ENCODE measurements at places on chromosomes 5 and 9.

DNA sequence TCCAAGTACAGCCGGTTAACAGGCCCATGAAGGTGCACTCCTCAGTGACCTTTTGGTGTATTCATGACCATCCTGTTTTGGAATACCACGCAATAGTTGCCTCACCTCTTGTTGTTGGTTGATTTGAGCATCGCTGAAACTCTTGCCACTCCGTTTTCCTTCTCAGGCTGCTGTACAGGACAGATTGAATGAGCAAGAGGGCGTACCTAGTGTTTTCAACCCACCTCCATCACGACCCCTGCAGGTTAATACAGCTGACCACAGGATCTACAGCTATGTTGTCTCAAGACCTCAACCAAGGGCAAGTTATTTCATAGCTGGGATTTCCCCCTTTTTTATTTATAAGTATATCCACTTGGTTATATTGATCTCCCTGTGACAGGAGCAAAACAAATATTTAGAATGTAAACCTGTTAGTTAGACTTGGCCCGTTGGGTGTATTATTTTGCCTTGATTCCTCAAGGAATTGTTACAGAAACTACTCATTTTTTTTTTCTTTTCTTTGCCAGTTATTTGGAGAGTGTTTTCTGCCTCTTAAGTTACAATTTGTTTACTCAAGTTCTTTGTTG lies 38.1 kb downstream of the FAF2 start:
- DNase-seq: no peak

DNA sequence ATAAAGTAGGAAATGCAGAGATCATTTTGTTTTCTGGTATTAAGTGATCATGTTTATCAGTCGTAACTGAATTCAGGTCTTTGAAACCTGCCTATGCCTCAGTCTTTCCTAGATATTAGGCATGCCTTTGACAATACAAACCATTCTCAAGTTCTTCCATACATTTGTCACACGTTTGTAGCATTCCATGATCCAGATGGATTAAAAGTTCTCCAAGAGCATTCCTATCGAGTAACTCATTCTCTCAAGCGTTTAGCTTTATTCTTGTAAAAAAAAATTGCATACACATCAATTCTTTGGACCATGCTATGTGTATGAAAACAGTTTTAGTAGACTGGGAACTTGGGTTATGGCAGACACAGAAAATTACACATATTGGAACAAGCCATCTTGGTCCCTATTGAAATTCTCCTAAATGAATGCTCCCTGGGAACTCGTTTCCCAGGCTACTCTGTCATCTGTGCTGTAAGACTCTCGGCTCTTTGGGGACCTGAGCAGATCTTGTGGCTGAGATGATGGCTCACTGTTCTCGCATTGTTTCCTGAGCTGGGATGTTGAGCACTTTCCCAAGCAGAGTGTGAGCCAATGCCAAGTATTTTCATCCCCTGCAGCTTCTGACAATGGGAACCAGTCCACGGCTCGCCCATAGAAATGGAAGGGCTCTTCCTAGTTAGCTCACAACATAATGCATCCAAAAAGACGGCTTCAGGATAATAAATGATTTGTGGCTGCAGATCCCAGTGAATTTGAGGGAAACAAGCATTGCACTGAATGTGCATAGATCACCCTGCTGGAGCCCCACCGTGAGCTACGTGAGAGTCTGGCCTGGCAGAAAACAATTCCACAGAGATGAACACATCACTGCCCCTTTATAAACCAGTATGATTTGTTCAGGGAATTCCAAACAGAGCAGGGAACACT lies 230.2 kb downstream of the IRX1 start:
- DNase-seq: no peak

GRCh38 chr5:132816554-132816953 lies 3.5 kb downstream of the SOWAHA start:
- no peak for DNase-seq

DNA sequence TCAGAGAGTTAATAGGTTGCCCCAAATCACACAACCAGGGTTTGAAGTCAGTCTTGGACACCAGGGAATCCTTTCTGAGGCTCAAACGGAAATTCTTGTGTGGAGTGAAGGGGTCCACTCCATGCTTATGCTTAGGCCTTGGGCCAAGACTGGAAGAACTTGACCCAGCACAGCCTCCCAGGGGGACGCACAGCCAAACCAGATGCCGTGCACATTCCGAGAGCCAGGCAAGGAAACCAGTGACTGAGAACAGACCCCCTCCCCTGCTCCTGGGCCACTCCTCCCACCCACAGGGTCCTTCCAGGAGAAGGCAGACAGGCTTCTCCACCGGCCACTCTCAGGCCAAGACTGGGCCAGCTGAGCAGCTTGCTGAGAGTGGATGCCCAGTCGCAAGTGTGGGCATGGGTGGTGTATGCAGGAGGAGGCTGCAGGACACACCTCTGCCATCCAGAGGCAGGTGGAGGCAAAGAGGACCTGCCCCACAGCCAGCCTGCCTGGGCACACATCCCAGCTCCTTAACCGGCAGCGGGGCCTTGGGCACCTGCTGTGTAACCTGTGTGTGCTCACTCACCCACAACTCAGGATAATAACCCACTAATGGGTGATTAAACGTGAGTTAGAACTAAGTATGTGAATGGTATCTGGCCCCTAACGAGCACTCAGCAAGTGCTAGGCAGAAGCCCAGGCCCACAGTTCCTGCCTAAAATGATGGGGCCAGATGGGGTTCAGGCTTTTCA lies 38.0 kb downstream of the NIPAL4 start:
- no peak for DNase-seq

DNA sequence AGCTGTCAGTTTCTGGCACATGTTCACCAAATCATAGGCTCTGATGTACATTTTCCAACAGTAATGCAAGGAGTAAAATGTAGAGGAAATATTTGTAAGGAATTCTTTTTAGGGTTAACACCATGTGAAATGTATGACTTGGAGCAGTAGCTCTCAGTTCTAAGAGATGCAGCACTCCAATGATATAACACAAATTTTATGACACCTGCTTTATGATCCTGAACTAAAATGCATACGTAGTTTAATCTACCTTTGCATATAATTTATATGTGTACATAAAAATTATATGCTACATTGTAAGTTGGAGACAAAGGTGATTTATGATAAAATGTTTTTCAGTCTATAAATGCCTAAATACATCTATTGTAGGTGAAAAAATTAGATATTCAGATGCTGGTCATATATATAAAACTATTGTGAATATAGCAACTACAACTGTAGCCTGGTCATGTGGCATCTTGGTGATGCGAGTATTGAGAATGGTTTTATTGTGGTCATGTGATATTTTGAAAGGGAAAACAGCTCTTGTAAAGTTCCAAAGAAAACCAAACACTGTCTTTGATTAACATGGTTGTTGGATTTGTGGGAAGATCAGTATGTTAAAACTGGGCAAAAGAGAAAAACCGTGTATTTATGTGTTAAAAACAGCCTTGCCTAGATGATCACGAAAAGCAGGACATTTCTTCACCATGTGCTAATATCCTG lies 171.0 kb downstream of the TRIO start:
- DNase-seq: no peak

DNA sequence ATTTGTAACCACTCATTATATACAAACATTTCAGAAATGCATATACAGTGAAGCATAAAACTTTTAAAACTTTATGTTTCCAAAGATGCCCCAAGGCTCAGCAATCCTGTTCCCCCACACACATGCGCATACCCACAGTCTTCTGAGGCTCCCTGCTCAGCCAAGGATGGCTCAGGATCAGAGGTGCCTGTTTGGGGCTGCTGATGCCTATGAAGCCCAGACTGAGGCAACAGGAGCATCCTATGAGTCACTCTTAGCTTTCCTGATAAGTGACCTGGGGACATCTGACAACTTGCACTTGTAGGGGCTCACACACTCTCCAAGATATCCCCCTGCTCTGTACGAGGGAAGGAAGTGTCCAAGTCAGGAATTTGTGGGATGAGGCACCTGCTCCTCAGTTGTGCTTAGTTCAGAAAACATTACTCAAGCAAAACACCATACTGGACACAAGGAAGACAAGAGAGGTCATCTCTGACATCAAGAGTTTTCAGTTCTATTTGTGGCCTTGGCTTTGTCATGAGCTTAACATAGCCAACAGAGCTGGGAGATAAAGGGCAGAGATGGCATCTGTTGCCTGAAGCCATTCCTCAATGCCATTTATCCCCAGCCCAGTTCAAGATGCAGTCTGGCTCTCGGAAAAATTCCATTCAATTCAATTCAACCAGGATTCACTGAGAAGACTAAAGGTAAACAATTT lies 62.3 kb downstream of the NIPSNAP3B start:
- DNase-seq: no peak

GRCh38 chr9:125683486-125683885 lies 23.5 kb downstream of the MAPKAP1 start:
- no peak for DNase-seq

DNA sequence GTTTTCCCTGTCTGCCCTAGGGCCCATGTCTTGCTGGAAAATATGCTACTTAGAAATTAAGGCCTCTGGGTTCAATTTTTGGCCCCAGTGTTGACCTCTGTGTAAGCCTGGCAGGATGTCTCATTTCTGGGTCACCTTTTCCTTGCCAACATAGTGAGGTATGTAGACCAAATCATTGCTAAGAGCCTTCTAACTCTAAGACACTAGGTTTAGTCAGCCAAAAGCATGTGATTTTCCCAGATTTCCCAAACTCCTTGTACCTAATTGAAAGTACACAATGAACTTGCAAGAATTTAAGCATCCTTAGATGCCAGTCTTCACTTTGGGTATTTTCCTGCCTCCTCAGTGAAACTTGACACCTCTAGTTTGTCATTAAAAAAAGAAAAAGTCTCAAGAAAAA lies 77.0 kb downstream of the GALNT10 start:
- no peak for DNase-seq

GRCh38 chr9:107554636-107555035 lies 65.1 kb upstream of the KLF4 start:
- DNase-seq: no peak

- DNase-seq: no peak
Measured at GRCh38 chr5:60830581-60831127, 13.4 kb downstream of the ELOVL7 start.

DNA sequence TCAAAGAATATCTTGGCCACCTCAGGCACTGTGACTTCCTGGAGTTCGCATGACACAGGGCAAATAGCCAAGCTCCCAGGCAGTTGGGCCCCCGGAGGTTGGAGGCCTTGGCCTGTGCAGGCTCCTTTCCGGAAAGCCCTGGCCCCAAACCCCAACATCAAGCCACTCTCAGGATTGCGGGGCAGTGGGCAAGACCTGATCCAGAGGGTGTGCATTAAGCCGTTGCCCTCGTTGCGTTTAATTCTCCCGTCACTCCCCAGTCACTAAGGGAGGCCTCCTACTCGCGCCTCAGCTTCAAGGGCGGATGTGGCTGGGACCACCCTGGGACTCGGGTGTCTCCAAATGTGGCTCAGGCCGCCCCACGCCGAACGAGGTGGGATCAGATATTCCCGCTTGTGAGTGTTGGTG lies 60.1 kb downstream of the TMEM174 start:
- DNase-seq: no peak

DNA sequence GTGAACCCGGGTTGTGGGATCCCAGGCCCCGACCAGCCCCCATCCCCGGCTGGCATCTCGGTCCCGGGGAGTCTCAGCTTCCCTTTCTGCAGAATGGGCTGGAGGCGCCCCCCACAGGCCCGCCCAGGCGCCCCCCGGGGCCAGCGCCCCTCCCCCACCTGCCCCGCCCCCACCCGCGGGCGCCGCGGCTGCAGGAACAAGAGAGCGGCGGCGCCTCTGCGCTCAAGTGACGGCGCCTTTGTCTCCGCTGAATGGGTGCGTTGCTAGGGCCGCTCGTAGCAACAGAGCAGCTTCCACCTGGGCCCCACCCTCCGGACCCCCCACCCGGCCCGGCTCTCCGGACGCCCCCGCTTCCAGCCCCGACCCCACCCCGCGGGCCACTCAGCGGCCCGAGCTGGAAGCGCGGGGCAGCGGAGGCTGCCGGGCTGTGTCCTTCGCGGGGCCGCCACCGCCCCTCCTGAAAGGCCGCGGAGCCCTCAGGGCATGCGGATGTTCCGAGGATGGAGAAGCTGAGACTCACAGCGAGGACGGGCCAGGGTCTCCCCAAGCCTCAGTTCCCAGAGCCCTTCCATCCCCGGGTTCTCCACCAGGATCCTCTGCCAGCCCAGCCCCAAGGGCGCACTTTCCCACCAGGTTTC lies 27.5 kb downstream of the ADGRD2 start:
- DNase-seq: no peak

DNA sequence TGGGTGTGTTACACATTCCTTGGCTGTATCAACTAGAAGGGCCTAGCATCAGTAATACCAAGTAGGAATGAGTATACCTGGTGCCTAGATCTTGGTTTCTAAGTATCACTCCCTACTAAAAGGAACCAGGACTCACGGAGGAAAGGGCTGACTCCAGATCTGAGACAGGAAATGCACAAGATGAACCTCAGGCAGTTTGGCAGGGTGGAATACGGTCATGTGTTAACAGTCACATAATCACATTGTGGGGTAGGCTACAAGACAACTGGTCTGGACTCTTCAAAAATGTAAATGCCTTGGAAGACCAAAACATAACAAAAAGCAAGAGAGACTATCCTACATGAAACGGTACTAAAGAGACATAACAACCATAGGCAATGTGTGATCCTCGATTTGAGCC lies 158.8 kb downstream of the CRB2 start:
- no peak for DNase-seq

DNA sequence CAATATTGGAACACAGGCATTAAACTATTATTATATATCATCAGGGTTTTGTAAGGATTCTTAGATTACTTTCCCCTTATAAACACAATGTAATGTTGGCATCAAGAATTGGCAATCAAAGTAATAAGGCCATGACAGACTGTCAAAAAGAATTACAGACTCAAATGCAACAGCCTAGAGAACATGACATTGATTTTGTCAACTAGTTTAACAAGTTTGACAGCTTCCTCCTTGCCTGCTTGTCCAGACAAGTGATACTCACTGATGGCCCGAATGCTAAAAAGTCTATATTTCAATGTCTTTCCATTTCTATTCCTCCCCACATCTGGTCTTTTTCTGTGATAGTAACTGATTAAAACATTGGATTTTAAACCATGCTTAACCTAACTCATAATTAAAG lies 6.4 kb upstream of the ANKRD31 start:
- DNase-seq: no peak

Measured in stimulated activated CD4-positive, alpha-beta T cell treated with anti-CD3 and anti-CD28 coated beads, Interleukin-1b, Interleukin-23, amount 100 ng/mL, for 48 hours (primary cell).